ENCODE measurements at places on chromosomes 5 and 9. TPM values are rescaled to one million over a fixed set of nuclear protein-coding genes. Genes with fewer than 3 reads are reported as not detected.

DNA sequence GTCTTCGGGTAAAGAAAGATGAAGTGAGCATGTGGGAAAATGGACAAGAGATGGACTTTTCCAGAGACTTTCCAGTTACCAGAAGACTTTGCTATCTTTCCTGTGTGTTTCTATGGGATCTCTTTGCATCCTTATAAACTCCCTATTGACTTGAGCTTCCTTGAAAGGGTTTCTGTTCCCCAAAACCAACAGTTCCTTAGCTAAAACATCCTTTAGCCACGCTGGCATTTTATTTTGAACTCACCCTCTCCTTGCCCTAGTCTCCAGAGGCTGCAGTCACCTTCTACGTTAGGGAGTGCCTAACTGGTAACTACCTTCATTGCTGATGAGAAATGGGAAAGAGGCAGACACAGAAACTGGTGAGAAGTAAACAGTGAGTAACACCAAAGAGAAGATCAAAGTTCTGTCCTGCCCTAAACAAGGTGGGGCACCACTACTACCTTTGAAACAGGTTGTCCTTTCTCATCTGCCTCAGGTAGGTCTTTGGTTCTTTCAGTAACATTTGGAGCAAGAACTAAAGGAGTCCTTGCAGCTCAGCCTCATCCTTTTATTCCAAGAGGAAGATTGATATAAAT is 402.9 kb downstream of the ENC1 start:
- DNase-seq: no peak

DNA sequence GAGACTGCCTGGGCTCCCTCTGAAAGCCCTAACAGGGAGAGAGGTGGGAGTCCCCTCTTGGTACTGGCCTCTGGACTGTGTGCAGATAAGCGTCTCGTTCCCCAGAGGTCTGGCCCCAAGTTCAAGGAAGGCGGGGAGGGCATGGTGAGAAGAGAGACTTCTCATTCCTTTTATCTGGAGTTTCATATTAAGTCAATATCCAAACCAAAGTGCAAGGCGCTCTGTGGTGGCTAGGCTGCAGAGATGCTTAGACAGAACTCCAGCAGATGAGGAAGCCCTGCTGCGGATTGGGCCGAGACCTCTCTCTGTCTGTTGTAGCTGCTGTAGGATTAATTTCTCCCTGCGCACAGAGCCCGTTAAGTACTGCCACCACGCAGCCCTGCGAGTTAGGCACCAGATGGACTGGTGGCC is 16.0 kb downstream of the MVB12B start:
- no peak for DNase-seq

DNA sequence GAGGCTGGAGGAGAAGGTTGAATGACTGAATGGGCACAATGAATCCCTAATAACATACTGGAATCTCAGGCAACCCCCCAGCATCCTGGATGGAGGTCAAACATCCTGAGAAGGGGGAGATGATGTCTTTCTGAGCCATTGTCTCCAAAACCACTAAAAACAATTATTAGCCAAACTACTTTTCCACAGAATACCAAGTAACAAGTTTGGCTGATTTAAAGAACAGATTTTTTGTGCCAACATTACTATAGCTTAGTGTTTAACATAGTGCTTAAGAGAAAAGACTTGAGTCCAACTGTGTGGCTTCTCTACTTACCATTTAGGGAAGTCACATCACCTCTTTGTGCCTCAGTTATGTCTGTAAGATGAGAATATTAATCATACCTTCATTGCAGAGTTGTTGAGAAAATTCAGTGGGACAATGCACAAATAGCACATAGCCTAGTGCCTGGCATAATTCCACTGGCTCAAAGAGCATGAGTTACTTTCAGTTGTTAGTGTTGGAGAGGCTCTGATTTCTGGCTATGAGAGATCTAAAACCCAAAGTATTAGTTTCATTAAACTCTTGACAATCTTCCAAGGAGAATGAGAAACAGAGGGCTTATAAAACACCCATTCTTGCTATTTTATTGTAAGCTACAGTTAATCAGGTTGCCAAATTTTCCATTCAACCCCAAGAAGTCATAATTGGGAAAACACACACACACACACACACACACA is 111.3 kb upstream of the NR3C1 start:
- DNase-seq: no peak

- DNase-seq: no peak
These were observed 130.3 kb downstream of the SLC12A2 start for GRCh38 chr5:128213833-128214232.

DNA sequence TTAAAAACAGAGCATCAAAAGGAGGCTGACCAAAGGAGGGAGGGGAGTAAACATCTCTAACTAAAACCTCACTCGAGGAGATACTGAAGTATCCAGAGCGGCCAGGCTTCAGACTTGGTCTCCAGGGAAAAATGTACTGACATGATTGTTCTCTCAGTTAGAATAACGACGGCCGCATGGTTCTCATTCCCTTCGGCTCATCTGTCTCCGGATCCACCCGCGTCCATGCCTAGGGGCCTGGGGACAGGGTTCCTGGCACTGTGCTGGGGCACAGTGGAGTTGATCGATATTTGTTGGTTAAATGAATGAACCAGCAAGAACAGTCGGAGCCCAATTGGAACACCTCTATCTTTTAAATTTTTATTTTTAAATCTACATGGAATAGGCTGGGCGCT is 167.1 kb upstream of the PHYKPL start:
- DNase-seq: no peak

DNA sequence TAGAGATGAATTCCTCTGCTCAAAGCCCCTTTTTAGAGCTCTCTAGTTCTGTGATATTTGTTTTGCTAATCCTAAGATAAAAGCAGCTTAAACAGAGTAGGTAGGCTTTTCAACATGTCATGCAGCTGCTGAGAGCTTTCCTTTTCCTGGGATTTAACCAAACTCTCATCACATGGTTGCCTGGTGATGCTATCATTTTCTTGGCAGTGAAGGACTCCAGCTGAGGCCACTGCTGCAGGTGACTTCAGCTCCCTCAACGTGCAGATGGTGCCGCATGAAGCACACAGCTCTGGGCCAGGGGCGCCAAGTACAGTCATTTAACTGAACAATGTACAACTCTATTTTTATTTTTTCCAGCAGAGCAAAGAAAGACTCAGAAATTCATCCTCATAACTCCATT is 42.2 kb downstream of the SECISBP2 start:
- DNase-seq: no peak

Gene C9orf50
- total RNA-seq: not detected

Gene DOCK8
- total RNA-seq: 80.6 TPM

Gene IL3
- 138 TPM for total RNA-seq

Gene ADAMTS2
- total RNA-seq: 0.13 TPM

Gene APBA1
- 0.11 TPM for total RNA-seq

Gene ADAMTS13
- total RNA-seq: 0.91 TPM

Gene GABRB2
- not detected for total RNA-seq

Gene PCDHGA3
- total RNA-seq: not detected

Gene PHF24
- total RNA-seq: 0.55 TPM

Gene CEL
- total RNA-seq: 4.7 TPM

Gene SHROOM1
- 0.83 TPM for total RNA-seq

Gene EQTN
- not detected for total RNA-seq
